Neural crest cell (in vitro differentiated cells): ENCODE measurements at places on chromosomes 11 and 22. TPM values are rescaled to one million over a fixed set of nuclear protein-coding genes. Genes with fewer than 3 reads are reported as not detected.

Gene SLC17A6
- total RNA-seq, result 1.4 and 1.8 TPM in 2 replicates

Gene NRGN
- total RNA-seq, result 30.3 and 30.7 TPM in 2 replicates

Gene DUSP8
- 8.4 and 10.1 TPM in 2 replicates for total RNA-seq

Gene OR5W2
- not detected in 2 replicates for total RNA-seq

Gene KDM4E
- total RNA-seq, result not detected in 2 replicates

GRCh38 chr11:131987703-131988102 is 617.3 kb downstream of the NTM start:
- no peak for DNase-seq

GRCh38 chr11:62400281-62400680 is 18.6 kb upstream of the SCGB1A1 start:
- DNase-seq, result no peak

DNA sequence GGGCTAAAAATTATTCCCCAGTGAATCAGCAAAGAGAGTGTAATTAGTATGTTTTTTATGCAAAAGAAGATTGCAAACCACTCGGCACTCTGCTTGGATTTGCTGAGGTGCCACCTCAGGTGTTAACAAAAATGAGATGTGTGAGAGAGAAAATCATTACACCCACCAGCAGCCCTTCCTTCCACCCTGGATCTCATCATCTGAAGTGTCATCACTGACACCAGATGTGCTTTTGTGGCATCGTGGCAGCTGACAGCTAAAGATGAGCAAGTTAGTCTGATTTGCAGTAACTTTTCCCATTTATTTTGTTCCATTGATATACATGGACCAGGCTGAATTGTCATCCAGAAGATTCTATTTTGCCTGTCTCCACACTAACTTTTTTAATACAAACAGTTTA is 44.6 kb upstream of the PAK1 start:
- no peak for DNase-seq

GRCh38 chr11:73565804-73566203 is 32.1 kb downstream of the FAM168A start:
- no peak for DNase-seq

DNA sequence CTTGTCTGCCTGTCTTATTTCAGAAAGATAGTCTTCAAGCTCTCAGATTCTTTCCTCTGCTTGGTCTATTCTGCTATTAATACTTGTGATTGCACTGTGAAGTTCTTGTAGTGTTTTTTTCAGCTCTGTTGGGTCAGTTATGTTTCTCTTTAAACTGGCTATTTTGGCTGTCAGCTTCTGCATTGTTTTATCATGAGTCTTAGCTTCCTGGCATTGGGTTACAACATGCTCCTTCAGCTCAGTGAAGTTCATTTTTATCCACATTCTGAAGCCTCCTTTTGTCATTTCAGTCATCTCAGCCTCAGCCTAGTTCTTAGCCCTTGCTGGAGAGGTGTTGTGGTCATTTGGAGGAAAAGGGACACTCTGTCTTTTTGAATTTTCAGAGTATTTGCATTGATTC is 15.5 kb upstream of the DEPDC7 start:
- DNase-seq, result no peak

GRCh38 chr11:112884012-112884767 is 77.0 kb upstream of the NCAM1 start:
- DNase-seq, result no peak

DNA sequence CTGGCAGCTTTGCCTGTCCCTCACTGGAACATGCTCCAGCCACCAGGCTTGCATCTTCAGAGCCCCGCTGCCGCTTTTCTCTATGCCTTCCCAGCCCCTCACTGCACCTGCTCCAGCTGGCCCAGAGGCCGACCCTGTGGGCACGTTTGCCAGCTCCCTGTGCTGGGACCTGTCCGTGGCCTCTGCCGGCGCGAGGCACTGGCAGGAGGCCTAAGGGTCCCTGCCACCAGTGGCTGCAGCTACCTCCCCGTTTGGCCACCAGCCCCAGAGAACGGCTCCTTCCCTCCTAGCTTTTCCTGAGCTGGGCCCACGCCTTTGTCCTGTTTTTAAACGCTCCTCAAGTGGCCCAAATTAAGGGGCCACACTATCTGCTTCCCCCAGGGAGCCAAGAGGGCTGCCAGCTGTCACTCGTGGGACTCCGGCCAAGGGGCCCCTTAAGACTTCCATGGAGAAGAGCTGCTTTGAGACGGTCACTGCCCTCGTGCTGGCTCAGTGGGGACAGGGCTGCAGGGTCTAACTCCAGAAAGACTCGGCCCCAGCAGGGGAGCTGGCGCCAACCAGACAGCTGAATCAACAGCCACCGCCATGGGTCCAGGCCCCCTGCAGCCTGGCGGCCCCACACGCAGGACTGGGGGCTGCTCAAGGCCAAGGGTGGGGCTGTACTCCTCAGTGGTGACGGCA is 24.6 kb upstream of the WNT7B start:
- DNase-seq, result no peak

- DNase-seq, result no peak
Measured at GRCh38 chr11:68202165-68202564, 10.9 kb downstream of the KMT5B start.

DNA sequence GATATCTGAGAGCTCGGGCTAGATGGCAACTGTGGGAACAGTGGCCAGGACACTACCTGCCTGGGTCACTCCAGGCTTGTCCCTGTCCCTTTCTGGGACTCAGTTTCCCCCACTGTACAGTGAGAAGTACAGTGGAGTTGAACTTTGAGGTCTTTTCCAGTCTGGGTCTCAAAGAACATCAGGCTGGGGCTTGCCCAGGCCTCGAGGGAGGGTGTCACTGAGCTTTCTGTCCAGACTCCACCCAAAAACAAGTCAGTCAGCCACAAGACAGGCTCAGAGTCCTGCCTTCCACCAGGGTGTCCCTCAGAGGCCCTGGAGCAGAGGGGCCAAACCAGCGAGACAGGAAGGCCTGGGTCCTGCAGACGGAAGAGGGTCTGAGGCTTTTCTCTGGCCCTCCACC is 2.0 kb upstream of the PLA2G3 start:
- DNase-seq, result no peak

DNA sequence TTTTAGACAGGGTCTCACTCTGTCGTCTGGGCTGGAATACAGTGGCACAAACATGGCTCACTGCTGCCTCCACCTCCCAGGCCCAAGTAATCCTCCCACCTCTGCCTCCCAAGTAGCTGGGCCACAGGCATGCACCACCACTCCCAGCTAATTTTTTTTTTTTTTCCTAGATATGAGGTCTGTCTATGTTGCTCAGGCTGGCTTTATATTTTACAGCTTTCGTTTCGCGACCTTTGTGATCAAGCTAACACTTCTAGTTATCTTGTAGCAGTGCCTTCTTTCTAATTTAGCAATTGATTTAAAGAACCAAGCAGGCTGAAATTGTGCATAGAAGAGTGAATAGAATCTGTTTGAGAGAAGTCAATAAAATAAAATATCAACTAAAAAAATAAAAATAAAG is 11.3 kb downstream of the CKAP5 start:
- no peak for DNase-seq

DNA sequence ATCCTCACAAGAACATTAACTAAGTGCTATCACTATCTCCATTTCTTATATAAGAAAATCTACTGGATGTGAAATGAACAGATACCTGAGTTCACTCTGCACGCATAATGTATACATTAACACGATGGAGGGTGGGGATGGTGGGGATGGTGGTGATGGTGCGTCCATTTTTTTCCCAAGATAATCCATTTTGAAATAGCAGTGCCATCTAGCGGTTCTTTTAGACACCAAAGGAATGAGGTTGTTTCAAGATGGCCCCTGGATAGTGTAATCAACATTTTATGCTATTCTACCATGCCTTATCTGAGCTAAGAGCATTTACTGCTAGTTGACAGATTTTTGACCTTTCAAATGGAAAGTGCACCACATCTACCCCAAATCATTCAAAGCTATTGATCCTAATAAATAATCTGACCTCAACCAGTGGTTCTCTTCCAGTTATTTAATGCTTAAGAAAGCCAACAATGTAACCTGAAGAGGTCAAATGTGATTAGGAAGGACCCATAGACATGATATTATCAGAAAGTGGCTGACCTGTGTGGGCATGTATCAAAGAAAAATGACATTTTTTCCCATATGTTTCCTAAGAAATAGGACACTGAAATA is 714.7 kb upstream of the TENM4 start:
- peak; percentile 6 for DNase-seq

- DNase-seq, result no peak
Measured at GRCh38 chr22:19354201-19354600, 62.7 kb upstream of the CLTCL1 start.

GRCh38 chr22:45533703-45534102 is 31.0 kb downstream of the FBLN1 start:
- DNase-seq, result no peak

DNA sequence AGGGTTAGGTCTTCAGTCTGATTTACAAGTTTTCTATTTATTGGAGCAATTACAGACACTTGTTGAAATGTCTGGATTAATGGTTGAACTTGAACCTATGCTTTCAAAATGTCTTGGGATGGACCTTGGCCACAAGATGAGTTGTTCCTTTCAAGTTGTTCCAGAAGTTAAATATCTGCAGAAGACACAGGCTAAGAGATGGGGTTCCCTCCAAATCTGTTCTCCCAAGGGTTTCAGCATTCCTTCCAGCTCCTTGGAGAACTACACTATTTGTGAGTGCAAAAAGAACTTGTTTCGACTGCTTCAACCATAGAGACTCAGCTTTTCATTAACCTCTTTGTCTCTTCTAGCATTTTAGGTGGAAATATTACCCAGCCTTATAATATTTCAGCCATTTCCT is 189.0 kb upstream of the BLID start:
- DNase-seq, result no peak

DNA sequence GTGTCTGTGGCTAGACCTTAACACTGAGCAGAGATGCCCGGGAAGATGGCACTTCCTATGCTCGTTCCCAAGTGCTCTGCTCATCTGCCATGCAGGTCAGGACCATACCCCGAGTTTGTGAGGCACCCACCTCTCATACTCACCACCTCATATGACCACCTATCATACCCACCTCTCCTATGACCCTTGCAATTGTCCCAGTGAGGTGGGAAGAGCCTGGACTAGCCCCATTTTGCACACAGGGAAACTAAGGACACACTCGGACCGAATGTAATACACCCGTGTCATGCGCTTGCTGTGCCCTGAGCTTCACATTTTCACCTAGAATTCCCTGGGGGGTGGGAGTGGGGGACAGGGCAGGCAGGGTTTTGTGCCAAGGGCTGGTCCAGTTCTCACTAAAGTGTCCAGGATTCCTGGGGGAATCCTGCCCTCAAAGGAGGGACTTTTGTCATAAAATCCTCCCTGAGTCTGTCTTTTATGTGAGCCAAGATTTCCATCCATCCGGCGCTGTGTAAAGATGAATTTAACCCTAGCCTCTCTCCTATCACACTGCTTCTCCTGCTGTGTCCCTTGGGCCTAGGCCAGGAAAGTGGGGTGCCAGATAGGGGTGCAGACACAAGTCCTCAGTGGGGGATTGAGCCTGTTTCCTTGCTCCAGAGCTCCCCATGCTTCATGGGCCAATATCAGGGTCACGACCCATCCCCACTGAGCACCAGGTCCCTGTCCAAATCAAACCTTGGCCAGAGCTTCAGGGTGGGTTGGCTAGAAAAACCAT is 20.0 kb downstream of the TPBGL start:
- DNase-seq, result no peak

GRCh38 chr11:111559800-111560464 is 19.4 kb downstream of the LAYN start:
- no peak for DNase-seq

DNA sequence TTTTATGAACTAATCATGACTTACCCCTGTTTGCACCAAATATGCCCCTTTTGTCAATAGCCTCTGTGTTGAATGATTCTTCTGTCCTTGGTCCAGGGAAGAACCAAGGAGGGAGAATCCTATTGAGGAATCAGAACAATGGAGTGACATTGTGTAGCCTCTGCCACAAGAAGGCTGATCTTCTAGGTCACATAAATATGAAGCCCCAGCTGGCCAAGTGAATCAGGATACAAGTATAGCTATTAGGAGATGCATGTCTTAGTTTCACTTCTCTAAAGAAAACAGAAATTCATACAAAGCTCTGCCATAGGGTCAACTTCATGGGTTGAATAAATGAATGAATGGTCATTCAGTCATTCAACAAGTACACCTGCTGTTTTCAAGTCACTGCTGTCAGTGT is 118.2 kb upstream of the BLID start:
- DNase-seq, result no peak

DNA sequence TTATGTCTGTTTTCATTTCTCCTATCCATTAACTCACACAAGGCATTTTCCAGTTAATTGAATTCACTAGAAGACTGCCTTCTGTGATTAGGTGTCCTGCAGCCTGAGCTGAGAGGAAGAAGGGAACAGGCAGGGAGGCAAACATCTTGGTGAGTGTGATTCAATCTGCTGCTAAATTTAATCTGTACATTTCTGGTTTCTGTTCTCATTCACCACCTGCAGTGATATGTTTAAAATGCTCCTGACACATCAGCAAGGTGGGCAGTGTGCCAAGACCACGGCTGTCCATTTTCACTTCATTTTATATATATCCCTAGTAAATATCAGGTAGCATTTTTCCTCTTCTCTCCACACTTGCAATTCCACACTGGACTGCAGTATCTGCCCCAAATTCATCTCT is 416.5 kb downstream of the TMEM135 start:
- no peak for DNase-seq
